SJSA1 (cell line): ENCODE measurements at places on chromosomes 12 and 14. TPM values are rescaled to one million over a fixed set of nuclear protein-coding genes. Genes with fewer than 3 reads are reported as not detected.

Gene GPR68
- total RNA-seq, result not detected in 2 replicates

Gene TCL1A
- total RNA-seq, result not detected in 2 replicates

Gene NDUFA12
- total RNA-seq, result 283 and 390 TPM in 2 replicates

Gene HOXC4
- 1.4 and 2.2 TPM in 2 replicates for total RNA-seq

Gene TSHR
- not detected in 2 replicates for total RNA-seq

Gene TAS2R8
- total RNA-seq, result not detected in 2 replicates

Gene RNASE3
- not detected in 2 replicates for total RNA-seq

Gene SLC35F4
- not detected in 2 replicates for total RNA-seq

Gene NIN
- total RNA-seq, result 33.8 and 34.7 TPM in 2 replicates

Gene KLRG1
- total RNA-seq, result 0.13 TPM in 1 of 2 replicates, not detected in the other

Gene KICS2
- 1.8 and 2.8 TPM in 2 replicates for total RNA-seq

Gene TFCP2
- 6.9 and 8.8 TPM in 2 replicates for total RNA-seq

Gene TOMM20L
- not detected in 2 replicates for total RNA-seq

Gene E2F7
- 11.6 and 22.1 TPM in 2 replicates for total RNA-seq

Gene KLRC3
- total RNA-seq, result not detected in 2 replicates

Gene PIK3C2G
- total RNA-seq, result not detected in 2 replicates

Gene OR6C68
- not detected in 2 replicates for total RNA-seq

Gene ABCC9
- total RNA-seq, result 0.63 and 1.4 TPM in 2 replicates

Gene BBS10
- total RNA-seq, result 9.7 and 17.3 TPM in 2 replicates

Gene BMP4
- total RNA-seq, result 1.8 and 3.4 TPM in 2 replicates

Gene C12orf50
- total RNA-seq, result not detected in 2 replicates

Gene SMCO3
- total RNA-seq, result 0.16 TPM in 1 of 2 replicates, not detected in the other

Gene NELL2
- not detected in 2 replicates for total RNA-seq

Gene FAM90A1
- total RNA-seq, result not detected in 2 replicates

Gene LBHD2
- total RNA-seq, result 0.82 TPM in 1 of 2 replicates, not detected in the other

Gene LYZ
- total RNA-seq, result not detected in 2 replicates

Gene GPR137C
- total RNA-seq, result 2.8 and 4.1 TPM in 2 replicates

Gene KIF21A
- total RNA-seq, result 0.88 and 1.2 TPM in 2 replicates

Gene SMCO2
- total RNA-seq, result not detected in 2 replicates

Gene GPD1
- total RNA-seq, result not detected in 2 replicates

Gene TNFAIP2
- total RNA-seq, result 28.4 and 43.0 TPM in 2 replicates

Gene UTP20
- total RNA-seq, result 21.2 and 22.9 TPM in 2 replicates

Gene FGF6
- total RNA-seq, result not detected in 2 replicates

Gene TEX52
- total RNA-seq, result not detected in 2 replicates

Gene GLI1
- total RNA-seq, result 225 and 323 TPM in 2 replicates

Gene CLEC2A
- total RNA-seq, result not detected in 2 replicates

Gene FOXG1
- not detected in 2 replicates for total RNA-seq

Gene ERH
- total RNA-seq, result 115 and 150 TPM in 2 replicates

Gene TMPRSS12
- not detected in 2 replicates for total RNA-seq

Gene CCDC60
- total RNA-seq, result not detected in 2 replicates

Gene INSM2
- not detected in 2 replicates for total RNA-seq

Gene OR4N2
- not detected in 2 replicates for total RNA-seq

Gene TESPA1
- total RNA-seq, result 0.05 TPM in 1 of 2 replicates, not detected in the other

Gene STON2
- total RNA-seq, result 0.08 TPM in 1 of 2 replicates, not detected in the other

Gene GTF2H3
- total RNA-seq, result 41.1 and 43.2 TPM in 2 replicates

Gene ESR2
- total RNA-seq, result 0.29 TPM in 1 of 2 replicates, not detected in the other

Gene SNX6
- 131 and 199 TPM in 2 replicates for total RNA-seq

Gene RNASE2
- total RNA-seq, result not detected in 2 replicates
